ENCODE measurements at places on chromosomes 16 and 17. TPM values are rescaled to one million over a fixed set of nuclear protein-coding genes. Genes with fewer than 3 reads are reported as not detected.
A peak's percentile ranks its signal among the peaks of the same experiment; 100 is the strongest.

The LGALS9B gene
- total RNA-seq, result not detected

DNA sequence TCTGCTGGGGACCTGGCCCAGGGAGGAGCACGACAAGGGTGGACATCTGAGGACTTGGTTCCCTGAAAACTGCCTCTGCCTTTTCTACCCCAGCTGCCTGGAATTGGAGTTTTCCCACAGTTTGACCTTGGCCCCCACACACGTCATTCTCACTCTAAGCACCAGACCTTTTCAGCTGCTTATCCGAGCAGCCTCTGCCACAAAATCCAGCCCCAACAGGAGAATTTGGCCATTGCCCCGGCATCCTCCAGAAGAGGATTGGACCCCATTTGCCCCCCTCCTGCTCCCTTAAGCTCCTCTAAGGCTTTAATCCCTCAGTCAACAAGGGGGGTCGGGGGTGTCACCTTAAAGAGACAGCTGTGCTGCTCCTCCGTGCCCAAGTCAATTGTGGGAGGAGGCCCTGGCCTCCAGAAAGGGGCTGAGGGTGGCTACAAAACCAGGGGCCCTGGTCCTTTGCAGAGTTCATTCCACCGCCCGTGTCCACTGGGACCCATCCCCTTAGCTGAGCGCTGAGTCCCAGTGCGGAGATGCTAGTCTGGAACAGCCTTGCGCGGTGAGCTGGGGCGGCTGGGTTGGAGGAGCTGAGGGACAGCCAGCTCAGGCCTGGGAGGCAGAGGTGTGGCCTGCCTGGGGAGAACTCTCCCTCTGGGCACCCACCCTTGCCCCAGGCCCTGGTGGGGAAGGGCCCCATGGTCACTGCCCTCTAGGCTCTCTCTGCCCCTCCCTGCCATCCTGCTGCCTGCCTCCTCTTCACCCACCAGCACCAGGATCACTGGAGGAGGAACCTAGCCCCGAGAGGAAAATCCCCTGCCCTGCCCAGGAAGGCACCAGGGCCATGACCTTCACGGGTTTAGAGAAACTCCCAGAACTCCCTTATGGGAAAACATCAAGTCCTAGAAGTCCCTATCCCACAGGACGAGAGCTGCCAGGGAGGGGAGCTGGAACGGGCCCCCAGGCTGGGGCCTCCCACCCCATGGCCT lies 18.8 kb downstream of the TTYH2 start:
- no peak for DNase-seq

GRCh38 chr17:16281351-16281750 lies 64.3 kb downstream of the PIGL start:
- no peak for DNase-seq

- DNase-seq, result no peak
Measured at GRCh38 chr16:342455-343213, 9.9 kb downstream of the AXIN1 start.

The SHISA9 gene
- total RNA-seq, result not detected

DNA sequence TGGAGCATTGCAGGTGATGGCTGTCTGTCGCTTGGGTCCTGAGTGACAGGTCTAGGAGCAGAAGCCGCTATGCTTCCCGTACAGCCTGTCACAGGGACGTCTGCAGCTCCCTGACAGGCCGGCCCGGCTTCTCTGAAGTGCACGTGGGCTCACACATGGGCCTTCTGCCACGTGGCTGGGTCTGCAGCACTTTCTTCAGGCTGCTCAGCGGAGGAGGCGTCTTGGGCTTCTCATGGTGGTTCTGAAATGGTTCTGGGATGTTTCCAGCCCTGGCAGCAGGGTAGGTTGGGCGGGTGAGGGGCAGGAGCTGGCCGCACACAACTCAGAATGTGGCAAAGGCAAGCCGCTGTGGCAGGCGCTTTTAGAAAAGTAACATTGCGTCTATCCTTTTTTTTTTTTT lies 80.3 kb upstream of the ZNF750 start:
- no peak for DNase-seq

DNA sequence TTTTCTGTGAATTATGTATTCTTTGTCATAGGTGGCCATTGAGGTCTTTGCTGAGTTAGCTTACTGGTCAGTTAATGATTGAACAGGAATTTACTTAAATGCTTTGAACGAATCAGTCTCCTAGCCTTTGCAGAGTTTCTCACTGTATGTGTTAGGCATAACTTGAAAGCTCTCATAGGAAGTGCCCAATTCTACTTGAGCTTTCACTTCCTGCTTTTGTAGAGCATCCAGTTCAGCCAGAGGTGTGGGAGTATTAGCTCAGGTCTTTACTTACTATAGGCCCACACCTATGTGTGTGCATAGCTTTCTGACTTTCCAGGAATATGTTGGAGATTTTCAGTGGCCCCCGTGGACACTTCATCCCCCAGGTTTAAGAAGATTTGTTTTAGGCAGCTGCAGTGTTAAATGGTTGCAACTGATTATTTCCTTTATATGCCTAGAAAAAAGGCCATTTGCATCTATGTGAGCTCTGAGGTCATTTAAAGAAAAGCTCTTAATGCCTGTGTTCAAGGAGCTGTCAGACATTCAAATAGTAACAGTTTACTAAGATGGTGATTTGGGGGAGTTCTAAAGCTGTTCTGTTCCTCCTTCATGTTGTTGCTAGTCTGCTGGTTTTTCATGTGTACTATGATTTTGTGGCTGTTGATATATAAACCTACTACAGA lies 62.3 kb downstream of the PHKB start:
- DNase-seq, result no peak

The RGS9 gene
- 4.9 TPM for total RNA-seq

DNA sequence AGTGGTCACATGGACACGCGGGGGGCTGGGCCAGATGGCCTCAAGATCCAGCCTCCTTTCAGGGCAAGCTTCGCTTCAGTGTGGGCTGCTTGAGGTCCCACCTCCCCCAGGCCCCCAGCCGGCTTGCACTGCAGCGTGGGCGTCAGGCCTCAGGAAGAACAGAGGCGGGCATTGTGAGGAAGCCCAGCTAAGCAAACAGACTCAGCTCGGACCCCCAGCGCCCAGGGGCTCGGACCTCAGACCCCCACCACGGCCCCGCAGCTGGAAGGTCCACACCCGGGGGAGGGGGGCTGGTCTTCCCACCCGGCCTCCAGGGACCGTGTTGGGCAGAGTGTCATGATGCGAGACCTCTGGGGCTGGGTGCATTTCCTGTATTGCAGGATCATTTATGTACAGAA lies 24.7 kb upstream of the ZNF469 start:
- DNase-seq, result no peak

The HP gene
- 0.77 TPM for total RNA-seq

DNA sequence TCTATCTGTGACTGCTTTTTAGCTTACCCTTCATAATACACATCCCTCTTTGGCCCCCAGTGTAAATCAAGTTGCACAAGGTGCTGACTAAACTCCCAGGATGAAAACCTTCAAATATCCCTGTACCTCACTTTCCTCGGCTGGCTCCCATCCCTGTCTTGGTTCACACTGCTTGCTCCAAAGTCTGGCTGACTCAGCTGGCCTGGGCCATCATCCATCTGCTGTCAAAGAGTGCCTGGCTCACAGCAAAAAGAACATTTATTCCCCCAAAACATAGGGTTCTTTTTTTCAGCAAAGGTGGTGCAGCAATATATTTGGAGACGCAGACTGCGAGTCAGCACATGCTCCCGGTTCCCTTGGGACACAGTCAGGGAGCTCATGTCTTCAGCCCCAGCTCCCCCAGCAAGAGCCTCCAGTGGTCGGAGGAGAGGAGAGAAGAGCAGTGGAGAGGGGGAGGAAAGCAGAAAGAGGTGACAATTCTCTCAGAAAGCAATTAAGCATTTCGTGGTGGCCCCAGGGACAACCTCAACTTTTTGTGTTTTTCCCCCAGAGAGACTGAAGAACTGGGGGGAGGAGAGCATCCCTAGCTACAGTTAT lies 26.1 kb downstream of the GPR142 start:
- DNase-seq, result no peak

The RPH3AL gene
- total RNA-seq, result 9.9 TPM

The MMP15 gene
- total RNA-seq, result 0.51 TPM

DNA sequence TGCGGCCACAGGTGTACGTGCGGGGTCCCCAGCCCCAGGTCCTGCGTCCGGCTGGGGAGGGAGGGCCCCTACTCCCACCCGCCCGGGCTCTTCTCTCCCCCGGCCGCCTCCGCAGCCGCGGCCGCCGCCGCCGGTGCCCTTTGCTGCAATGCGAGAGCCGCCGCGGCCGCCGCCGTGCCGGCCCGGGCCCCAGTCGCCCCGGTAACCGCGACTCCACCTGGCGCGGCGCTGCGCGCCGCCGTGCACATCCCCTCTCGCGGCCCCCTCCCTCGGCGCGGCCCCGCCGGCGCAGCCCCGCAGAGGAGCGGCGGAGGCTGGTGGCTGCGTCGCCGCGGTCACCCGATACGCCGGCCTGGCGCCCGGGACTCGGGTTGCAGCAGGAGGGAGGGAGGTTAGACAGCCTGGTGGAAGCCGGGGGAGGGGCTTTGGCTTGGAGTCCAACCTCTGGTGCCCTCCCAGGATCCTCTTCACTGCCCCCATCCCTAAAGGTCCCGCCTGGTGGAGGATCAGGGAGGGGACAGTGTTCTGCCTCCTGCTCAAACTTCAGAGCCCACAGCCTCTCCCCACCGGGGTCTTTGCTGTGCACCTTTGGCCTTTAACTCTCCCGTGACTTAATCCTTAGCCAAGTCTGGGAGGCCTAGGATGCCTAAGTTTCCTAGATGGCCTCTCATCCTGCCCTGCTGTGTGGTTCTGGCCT lies 32.9 kb downstream of the SRCIN1 start:
- no peak for DNase-seq

The HOXB13 gene
- total RNA-seq, result not detected

GRCh38 chr16:55045329-55045728 lies 114.7 kb downstream of the IRX5 start:
- DNase-seq, result no peak

The FMNL1 gene
- 12.3 TPM for total RNA-seq

The CASKIN1 gene
- total RNA-seq, result 2.7 TPM

GRCh38 chr16:25258861-25259179 lies 1.2 kb upstream of the ZKSCAN2 start:
- no peak for DNase-seq

DNA sequence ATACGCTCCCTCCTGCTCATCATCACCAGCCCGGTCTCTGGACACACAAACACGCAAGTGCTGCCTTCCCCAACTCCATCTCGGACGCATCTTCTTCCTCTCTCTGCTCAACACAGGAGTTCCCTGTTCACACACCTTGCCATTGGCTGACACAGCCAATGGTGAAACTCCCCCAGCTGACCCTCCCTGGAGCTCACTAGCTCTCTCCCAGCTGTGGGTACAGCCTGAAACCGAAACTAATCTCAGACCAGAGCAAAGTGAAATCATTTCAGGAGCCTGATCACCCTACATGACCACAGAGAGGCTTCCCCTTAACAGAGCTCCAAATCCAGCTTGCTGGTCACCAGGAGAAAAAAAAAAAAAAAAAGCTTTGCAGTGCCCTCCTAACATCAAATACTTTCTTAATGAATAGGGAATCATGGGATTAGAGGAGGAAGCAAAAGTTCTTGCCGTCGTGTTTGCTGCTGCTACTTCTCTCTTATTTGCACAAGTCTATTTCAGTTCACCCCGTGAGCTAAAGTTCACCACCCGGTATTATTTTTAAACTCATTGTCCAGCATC lies 8.3 kb downstream of the CUEDC1 start:
- peak; percentile 63 for DNase-seq

DNA sequence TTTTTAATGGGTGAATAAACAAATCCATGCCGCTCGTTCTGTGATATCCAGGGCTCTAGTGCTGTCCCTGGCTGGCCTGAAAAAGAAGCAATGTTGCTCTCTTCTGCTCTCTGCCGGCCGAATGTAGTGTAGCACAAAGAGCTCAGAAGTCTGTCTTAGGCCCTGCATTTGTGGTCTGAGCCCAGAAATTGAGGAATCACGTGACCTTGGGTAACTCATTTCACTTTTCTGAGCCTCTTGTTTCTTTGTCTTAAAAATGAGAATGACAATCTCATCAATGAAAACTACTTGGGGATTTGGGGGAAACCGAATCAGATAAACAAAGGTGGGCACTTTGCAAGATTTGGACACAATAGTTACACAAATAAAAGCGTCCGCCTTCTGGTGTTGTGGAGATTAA lies 381.6 kb upstream of the ASIC2 start:
- peak; percentile 63 for DNase-seq

The CCDC47 gene
- total RNA-seq, result 61.3 TPM

DNA sequence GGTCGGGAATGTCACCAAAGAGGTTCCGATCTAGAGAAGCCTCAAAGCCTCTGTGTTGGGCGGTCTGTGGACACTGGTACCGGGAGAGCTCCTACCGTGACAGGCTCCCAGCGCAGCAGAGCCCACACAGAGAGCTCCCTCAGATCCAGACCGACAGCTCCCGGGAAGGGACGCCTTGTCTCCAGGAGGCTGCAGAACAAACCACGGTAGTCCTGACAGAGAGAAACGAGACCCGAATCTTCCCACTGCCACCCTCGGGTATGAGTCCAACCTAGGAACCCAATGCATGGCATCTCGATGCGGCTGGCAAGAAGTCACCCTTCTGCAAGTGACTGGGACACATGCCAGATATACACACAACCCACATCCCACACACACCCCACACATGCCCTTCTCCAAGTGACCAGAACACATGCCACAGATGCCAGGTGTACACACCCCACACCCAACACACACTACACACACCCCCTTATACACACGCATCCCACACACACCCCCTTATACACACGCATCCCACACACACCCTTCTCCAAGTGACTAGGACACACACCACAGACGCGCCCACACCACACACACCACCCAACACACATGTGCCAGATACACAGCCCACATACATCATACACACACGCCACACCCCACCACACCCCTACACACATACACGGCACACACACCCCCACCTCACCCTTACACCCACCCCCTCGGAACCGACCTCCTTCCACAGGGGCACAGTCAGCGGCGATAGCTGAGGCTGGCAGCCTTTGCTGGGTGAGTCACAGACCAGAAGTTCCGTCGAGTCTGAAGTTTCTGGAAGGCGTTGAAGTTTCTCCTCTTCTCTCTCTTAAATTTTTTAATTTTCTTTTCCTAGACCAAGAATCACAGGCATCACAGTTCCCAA lies 15.9 kb upstream of the CYTH1 start:
- DNase-seq, result no peak

The SLC5A11 gene
- total RNA-seq, result not detected

GRCh38 chr17:78668847-78669246 lies 91.7 kb upstream of the DNAH17 start:
- DNase-seq, result no peak
